Breast epithelium (tissue), 4 donors: ENCODE measurements at places on chromosomes 7 and 10. TPM values are rescaled to one million over a fixed set of nuclear protein-coding genes. Genes with fewer than 3 reads are reported as not detected.

- H3K4me3 ChIP-seq, result no peak overlapping the region
- no peak overlapping the region for H3K27ac ChIP-seq
- no peaks in the 10 kb centered on the region for H3K27me3 ChIP-seq
- DNase-seq, result no peak
- H3K4me1 ChIP-seq, result no peaks in the 10 kb centered on the region
These were observed 2.3 kb upstream of the FZD9 start for GRCh38 chr7:73431041-73431835.

DNA sequence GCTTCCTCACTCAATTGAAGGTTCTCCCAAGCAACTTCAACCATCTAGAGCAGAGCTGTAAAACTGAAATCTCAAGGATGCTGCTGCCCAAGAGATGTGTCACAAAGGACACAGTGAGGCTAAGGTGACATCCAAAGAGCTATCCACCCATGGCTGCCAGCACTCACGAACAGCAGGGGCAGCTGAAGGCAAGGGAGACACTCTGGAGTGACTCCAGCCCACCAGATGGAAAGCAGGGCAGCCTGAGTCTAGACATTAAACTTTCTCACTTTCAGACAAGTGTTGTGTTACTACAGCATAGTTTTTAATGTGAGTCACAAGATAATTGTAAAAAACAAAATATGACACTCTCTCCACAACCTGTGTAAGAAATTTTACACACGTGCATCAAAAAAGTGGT lies 113.5 kb downstream of the LARP4B start:
- H3K4me1 ChIP-seq, result no peaks in the 10 kb centered on the region
- DNase-seq, result no peak
- no peaks in the 10 kb centered on the region for H3K36me3 ChIP-seq
- no peak overlapping the region for H3K27ac ChIP-seq
- H3K27me3 ChIP-seq, result no peaks in the 10 kb centered on the region

- H3K27ac ChIP-seq, result no peak overlapping the region
- no peak overlapping the region for H3K4me3 ChIP-seq
- DNase-seq, result no peak
- no peaks in the 10 kb centered on the region for H3K27me3 ChIP-seq
- H3K4me1 ChIP-seq, result no peaks in the 10 kb centered on the region
- no peaks in the 10 kb centered on the region for H3K36me3 ChIP-seq
These were observed 209.1 kb upstream of the PODXL start for GRCh38 chr7:131765575-131765974.

DNA sequence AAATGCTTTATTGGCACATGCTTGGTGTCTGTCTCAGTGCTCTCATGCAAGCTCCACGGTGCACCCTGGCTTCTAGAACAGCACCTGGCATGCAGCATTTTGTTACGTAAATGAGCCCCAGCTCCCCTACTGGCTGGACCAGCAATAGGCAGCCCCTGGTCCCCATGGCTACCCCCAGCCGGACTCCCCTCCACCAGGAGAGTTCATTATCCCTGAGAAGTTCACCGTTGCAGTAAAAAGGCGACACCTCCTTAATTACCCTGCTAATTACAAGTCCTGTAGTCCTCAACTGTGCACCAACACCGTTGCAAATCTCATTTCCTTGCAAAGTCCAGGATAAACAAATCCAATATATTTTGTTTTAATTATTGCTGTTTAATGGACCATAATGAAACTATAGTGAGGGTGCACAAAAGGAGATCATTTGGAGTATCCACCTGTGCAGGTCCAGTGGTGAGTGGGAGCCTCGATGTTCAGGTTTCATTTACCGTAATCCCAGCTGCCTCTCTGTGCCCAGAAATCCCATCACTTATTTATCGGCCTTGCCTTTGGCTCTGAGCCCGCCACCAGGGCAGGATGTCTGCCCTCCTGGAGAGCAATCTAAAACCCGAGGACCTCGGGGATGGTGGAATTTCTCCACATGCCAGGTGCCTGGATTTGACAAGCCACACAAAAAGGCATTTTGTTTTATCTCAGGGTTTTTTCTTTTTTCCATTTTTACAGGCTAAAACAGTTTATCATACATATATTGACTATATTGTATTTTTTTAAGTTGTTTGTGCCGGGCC lies 12.8 kb upstream of the DRGX start:
- H3K4me1 ChIP-seq, result no peaks in the 10 kb centered on the region
- H3K27ac ChIP-seq, result no peak overlapping the region
- DNase-seq, result no peak
- peaks cover 14% of the 10 kb centered on the region for H3K27me3 ChIP-seq
- H3K4me3 ChIP-seq, result no peak overlapping the region

NEUROG3 gene
- not detected for total RNA-seq

- H3K27ac ChIP-seq, result no peak overlapping the region
- H3K27me3 ChIP-seq, result no peaks in the 10 kb centered on the region
- no peak for DNase-seq
- no peak overlapping the region for H3K4me3 ChIP-seq
- no peaks in the 10 kb centered on the region for H3K36me3 ChIP-seq
- no peaks in the 10 kb centered on the region for H3K4me1 ChIP-seq
These were observed 76.6 kb upstream of the ABI1 start for GRCh38 chr10:26937371-26937770.
